ENCODE measurements at places on chromosomes 2 and 18.

GRCh38 chr2:63614983-63615945 lies 26.5 kb downstream of the MDH1 start:
- DNase-seq = no peak

DNA sequence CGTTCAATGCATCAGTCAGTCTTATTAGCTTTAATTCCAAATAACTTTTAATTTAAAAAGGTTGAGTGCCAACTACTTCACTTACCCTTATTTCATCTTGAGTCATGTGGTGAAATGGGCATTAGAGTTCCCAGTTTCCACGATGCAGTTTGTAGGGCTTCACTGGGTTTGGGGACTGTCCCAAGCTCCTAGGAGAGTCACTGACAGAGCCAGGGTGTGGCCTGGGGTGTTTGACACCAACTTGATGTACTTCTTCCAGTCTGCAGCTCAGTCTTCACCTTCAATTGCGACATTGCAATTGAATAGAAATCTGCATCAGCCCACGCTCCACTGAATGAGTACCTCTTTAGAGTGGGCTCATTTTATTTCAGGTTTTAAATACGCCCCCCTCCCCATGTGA lies 165.3 kb downstream of the ARL4C start:
- DNase-seq = no peak

DNA sequence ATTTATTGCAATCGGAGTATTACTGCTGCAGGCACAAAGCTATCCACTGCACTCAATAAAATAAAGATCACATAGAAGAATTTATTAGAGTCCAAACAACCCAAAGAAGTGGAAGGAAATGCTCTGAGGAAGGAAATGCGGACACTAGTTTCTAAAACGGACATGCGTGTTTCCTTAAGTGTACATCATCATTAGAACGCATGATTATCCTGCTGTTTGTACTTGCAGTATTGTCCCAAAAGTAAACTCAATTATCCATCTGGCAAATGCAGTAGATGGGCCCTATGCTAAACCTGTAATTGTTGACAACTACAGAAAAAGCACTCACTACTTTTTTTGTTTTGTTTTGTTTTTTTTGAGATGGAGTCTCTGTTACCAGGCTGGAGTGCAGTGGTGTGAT lies 53.6 kb downstream of the PDK1 start:
- DNase-seq = no peak

DNA sequence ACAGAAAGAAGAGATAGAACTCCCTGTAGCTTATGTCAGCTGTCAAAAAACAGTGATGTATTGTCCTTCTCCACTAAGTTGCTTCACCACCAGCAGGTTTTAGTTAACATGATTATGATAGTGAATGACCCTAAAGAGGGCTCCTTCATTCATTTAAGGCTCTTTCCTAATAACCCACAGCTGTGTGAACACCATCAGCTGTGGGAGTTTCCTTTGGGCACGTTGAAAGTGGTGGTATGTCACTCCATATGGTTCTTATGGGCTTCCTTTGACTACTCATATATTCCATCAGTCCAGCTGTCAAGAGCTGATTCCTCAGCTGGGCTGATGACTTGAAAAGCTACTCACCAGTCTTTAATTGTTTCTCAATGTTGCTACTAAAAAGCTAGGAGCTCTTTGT lies 210.3 kb downstream of the UBE2E3 start:
- DNase-seq = no peak

DNA sequence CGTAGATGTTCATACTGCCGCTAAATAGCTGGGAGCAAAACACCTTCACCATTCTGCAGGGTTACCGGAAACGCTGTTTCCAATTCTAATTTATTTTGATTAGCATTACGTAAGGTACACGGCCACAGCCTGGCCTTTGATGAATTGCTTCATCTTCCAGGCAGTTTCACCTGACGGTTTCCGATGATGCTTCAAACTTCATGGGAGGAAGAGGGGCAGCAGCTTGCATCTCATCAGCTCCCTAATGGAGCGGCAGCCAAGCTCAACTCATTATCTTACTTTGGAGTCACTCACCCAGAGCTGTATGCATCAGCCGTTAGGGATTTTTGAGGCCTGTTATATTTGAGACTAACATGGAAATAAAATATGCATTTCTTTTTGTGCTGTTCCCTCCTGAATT lies 54.8 kb downstream of the TMEM18 start:
- no peak for DNase-seq

DNA sequence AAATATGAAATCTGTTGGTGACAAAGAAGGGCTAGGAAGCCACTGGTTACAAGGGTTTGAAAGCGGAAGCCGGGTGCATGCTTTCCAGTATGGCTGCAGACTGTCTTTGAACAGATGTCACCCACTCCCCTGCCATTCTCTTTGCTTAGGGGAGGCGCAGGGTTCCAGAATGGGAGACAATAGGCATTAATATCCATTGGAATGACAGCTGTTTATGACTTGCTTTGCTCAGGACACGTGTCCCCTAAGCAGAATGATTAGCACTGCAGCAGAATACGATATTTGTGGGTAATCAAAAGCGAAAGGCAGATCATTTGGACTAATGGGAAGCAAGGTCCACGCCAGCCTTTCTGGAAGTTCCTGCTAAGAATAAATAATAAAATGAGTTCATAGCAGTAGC lies 25.8 kb upstream of the NRP2 start:
- no peak for DNase-seq

GRCh38 chr2:102492006-102492405 lies 19.0 kb downstream of the SLC9A4 start:
- no peak for DNase-seq

GRCh38 chr2:109304731-109305470 lies 175.9 kb downstream of the SH3RF3 start:
- DNase-seq = no peak

DNA sequence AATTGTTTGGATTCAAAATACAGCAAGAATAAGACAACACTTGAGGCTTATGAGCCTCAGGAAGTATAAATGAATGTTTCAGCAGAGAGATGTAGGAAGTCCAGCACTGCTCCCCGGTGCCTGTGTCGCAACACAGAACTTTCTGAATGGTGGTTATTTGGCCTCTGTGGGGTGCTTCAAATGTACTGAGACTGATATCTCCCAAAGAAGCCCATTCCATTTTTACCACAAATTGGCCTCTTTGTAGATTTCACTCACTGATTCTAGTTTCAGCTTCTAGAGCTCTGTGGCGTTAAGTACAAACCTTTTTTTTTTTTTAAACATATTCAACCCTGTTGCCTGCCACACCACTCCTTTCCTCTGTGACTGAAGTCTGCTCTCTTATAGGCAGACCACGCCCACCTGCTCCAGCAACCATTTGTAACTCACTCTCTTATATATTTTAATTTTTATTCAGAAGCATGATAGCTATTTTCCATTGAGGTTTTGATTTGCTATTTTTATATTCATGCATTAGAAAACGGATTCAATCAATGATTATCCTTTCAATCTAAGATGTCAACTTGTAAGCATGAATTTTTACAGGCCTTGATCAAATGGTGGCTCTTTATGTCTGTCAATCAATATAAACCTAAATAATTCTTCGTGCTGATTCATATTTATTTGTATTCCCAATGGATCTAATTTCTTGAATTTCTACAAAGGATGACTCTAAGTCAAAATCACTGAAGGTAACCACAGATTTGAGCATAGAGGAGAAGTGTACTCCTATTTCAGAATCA lies 277.1 kb upstream of the CCDC68 start:
- DNase-seq = no peak

GRCh38 chr2:160694631-160695030 lies 201.0 kb upstream of the RBMS1 start:
- no peak for DNase-seq

GRCh38 chr2:121633463-121633862 lies 15.8 kb downstream of the CLASP1 start:
- no peak for DNase-seq

DNA sequence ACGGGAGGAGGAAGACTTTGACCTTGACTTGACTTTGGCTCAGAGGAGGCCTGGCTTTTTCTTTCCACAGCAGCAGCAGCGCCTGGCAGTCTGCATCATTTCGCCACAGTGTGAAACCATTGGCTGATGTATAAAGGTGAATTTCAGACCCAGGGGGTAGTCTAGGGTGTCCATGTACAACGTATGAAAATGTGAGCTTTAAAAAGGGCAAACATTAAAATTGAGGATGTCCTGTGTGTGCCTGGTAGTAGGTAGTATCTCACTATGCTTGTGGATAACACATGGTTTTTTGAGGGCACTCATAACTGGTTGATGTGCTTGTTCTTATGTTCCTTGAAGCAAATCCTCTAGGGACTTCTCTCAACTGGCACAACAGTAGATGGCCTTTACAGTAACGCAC lies 86.1 kb downstream of the LPIN1 start:
- DNase-seq = no peak

GRCh38 chr2:197992482-197993133 lies 188.2 kb downstream of the PLCL1 start:
- DNase-seq = no peak

Data from activated effector memory CD4-positive, alpha-beta T cell treated with Interleukin-2 at 50 U/mL for 16 hours (primary cell).